ENCODE measurements at places on chromosomes 5 and 9. TPM values are rescaled to one million over a fixed set of nuclear protein-coding genes. Genes with fewer than 3 reads are reported as not detected.

Gene TLX3
- not detected for total RNA-seq

Gene TERT
- not detected for total RNA-seq

Gene NPDC1
- total RNA-seq: 69.0 TPM

Gene DMRTA1
- 1.0 TPM for total RNA-seq

Gene TAF11L7
- not detected for total RNA-seq

- DNase-seq: no peak
These were observed 19.7 kb upstream of the SLC25A48 start for GRCh38 chr5:135814812-135815211.

DNA sequence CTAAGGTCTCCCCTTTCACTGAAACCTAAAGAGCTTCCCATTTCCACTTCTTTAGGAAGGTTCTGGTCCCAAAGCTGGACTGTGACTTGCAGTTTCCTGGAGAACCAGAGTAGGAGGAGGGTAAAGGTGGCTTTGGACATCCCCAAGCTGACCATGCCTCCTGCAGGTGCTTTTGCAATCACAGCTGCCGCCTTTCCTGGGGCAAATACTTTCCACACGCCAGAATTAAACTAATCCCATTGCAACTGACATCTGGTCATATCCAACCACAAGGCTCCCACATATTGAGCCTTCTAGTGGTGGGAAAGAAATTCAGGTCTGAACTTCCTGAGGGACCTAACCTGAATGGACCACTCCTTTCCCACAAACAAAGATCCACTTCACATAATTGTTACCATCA is 92.7 kb downstream of the NRG2 start:
- no peak for DNase-seq

DNA sequence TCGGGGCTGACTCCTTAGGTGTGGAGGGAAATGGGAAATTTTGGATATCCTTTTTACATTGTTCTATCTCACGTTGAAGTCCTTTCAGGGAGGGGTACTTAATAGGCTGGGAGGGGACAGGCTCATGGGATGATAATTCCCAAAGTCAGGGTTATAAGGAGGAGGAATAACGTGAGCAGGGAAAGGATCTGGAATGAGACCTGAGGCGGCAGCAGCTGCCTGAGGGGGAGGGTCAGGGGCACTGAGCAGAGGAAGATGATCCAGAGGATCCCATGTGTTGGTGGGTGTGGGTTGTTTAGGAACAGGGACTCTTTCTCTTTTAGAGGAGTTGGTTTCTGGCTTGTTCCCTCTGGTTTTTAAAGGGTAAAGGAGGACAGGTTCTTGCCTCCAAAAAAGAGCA is 18.7 kb downstream of the IFT74 start:
- DNase-seq: no peak

- DNase-seq: no peak
These were observed 1.3 kb downstream of the FBXL7 start for GRCh38 chr5:15501091-15501791.

GRCh38 chr9:86707932-86708510 is 239.3 kb downstream of the GAS1 start:
- DNase-seq: no peak

- DNase-seq: no peak
These were observed 173.6 kb downstream of the DEPDC1B start for GRCh38 chr5:60526336-60526875.

GRCh38 chr5:53392073-53392472 is 88.4 kb upstream of the FST start:
- no peak for DNase-seq

- no peak for DNase-seq
These were observed 53.8 kb downstream of the CAST start for GRCh38 chr5:96716007-96716406.

GRCh38 chr5:91182763-91183162 is 200.4 kb downstream of the ARRDC3 start:
- DNase-seq: no peak

DNA sequence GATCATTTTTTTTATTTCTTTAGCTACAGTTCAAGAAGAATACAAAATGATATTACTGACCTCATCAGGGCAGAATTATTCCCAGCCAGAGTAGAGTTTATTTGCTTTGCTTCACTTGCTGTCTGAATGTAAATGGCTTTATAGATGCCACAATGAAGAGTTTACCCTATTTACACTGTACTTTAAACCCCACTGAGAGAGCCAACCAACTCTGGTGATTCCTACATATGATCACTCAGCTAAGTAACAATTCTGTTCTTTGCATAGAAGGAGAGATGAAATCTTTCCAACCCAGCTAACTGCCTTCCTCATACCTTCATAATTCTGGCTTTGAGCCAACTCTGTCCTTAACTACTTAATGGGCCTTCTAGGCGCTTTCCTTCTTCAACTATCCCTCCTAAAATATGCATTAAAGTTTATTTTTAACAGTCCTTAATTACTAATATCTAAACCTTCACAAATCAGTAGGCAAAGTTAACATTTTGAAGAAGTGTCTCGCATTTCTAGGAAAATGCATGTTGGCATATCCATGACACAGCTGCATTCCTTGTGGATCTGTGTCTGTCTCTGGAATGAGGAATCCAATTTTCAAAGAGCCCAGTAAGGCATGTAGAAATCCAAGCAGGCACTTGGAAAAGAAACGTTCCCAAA is 284.8 kb upstream of the GRAMD2B start:
- no peak for DNase-seq

GRCh38 chr9:32969270-32969669 is 32.2 kb downstream of the APTX start:
- no peak for DNase-seq

DNA sequence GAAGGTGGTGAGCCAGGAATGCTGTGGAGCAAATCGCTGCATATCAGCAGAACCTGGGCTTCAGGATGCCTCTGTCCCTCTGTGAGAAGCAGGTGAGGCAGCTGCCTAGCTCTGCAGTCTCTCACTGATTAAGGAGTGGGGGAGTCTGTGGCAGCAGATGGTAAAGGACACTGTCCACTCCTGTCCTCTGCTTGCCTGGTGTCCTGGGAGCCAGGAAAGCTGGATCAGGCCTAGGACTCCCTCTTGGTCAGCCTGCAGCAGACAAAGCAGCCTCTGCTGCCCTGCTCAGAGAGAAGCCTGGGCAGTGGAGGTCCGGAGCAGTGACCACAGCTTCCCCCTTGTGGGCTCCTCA is 214.7 kb downstream of the HSPA4 start:
- no peak for DNase-seq

Data from Right ventricle myocardium inferior (tissue), 1 donor.